ENCODE measurements at places on chromosomes 11 and 22.

GRCh38 chr22:44693145-44693544 is 8.9 kb upstream of the PRR5 start:
- DNase-seq = no peak

DNA sequence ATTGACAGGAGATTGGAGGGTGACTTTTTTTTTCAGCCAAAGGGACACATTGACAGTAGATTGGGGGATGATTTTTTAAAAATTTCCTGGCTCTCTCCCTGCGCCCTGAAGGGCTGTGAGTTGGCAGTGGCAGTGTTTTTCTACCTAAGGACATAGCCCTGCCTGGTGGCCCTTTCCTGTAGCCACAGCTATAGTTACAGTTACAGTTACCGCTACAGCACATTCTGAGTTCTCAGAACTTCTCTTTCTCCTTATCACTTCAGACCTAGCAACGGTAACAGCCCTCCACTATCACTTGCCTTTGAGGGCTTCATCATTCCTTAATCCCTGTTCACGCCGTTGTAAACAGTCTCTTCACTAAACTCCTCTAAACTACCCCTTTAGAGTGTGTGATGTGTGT is 684 bp downstream of the MRGPRX2 start:
- DNase-seq = no peak

GRCh38 chr11:70876685-70877084 is 375.7 kb downstream of the SHANK2 start:
- DNase-seq = no peak

GRCh38 chr11:123696183-123696582 is 41.8 kb upstream of the SCN3B start:
- no peak for DNase-seq

GRCh38 chr11:62479631-62480201 is 60.9 kb downstream of the SCGB1A1 start:
- DNase-seq = no peak

GRCh38 chr11:134576721-134577171 is 164.7 kb upstream of the B3GAT1 start:
- DNase-seq = no peak

DNA sequence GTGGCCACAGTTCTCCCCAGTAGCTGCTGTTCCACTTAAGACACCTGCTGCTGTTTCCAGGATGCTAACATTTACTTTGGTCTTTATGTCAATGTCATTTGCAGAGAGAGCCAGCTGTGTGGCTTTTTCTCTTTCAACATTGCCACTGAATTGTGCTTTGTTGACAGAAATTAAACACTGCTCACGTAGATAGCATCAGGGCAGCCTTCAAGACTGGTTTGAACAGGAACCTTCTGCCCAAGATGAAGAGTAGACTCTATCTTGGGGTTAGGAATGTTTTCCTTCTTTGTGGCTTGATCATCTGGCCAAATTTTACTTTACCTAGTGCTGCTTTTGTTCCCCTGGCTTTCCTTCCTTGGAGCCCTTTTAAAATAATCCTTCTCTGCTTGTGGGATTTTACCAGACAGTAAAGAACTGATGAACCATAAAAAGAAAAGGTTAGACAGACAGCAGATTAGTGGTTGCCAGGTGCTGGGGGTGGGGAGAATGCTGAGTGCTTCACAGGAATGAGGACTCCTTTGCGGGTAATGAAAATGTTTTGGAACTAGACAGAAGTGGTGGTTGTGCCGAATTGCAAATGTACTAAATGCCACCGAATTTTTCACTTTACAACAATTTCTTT is 22.7 kb upstream of the XBP1 start:
- DNase-seq = no peak

- no peak for DNase-seq
Observed at GRCh38 chr11:2688381-2689231, 11.2 kb downstream of the KCNQ1OT1 start.

GRCh38 chr11:78350646-78351165 is 66.9 kb downstream of the GAB2 start:
- DNase-seq = no peak

GRCh38 chr11:94910779-94911178 is 62.6 kb downstream of the CWC15 start:
- DNase-seq = no peak

- no peak for DNase-seq
Observed at GRCh38 chr11:21615955-21616371, 576.9 kb upstream of the ANO5 start.

DNA sequence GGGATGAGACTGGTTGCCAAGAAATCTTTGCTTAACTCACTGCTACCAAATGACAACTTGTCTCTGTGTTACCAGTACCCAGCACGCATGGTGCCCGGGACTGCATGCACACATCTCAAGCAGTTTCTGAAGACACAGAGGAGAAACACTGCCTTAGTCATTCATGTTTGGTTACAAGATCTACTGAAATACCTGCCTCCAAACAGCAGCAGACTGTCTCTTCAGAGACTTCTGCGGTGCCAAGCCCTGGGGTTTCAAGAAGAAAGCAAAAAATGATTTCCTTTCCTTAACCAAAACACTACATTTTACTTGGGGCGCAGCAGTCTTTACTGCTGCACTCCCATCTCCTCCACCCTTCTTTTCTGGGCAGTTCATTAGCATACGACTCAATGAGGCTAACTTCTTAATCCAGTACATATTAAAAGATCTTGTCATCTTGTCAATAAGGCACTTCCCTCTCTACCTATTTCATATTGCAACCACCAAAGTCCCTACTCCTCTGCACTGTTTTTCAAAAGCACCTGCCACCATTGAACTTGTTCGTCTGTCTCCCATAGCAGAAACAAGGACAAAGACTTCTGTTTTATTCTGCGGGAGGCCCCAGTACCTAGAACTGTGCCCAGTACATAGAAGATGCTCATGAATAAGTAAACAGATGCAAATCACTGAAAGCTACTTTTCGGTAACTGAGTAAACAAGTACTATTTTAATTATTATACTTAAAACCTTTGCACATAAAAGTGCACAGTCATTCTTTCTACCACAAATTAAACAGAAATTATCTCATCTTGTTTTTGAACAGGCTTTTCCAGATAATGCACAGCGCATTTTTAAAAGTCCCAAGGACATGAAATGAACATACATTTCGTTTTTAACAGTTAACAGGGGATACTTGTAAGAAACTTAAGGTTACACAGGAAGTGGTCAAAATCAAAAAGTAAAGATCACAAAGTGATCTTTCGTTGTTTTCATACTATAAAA is 4.0 kb downstream of the NAP1L4 start:
- peak; percentile 50 for DNase-seq

- no peak for DNase-seq
Observed at GRCh38 chr11:46438211-46438610, 46.6 kb upstream of the CHRM4 start.

DNA sequence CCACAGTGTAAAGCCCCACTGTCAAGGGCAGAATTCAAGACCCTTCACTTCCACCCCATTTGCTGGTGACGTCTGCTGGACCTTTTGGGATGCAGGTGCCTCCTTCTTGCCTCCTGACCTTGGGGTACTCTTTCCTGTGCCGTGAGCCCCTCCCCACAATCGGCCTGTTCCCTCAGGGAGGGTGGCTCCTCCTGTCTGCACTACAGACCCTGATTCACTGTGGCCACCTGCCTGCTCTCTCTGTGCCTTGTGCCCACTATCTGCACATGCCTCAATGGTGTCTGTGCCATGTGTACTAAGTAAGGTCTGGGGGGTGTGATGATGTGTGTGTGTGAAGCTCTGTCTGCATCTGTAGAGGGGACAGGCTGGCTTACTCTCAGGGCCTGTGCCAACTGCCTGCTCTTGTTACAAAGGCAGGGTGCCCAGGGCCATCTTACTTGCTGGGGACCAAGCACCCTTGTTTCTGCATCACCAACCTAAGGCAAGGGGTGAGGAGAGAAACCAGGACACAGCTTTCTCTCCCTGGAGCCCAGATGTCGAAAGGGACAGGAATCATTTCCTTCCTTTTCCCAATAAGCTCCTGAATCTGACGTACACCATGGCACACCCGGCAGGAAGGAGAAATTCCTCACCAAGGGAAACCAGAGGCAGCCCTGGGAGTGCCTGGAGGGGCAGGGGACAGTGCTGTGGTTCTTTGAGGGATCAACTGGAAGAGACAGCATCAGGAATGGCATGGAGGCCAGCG is 3.7 kb downstream of the PPM1F start:
- DNase-seq = no peak

DNA sequence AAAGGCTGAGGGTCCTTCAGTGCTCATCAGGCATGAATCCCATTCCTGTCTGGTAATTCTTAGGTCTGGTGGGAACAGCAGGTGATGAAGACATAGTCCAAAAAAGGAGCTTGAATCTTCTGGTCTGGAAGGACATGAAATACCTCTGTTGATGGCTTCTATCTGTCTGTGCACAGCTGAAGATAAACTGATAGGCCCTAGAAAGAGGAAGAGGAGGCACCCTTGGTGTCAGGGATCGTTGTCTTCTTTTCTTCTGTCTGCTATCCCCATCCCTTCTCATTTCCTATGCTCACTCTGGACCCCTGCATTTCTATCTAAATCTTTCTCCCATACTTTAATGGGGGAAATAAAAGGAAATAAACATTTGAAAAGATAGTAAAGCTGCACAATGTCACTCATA is 9.4 kb downstream of the AGBL2 start:
- no peak for DNase-seq

- no peak for DNase-seq
Observed at GRCh38 chr11:93063086-93063485, 93.6 kb downstream of the MTNR1B start.

DNA sequence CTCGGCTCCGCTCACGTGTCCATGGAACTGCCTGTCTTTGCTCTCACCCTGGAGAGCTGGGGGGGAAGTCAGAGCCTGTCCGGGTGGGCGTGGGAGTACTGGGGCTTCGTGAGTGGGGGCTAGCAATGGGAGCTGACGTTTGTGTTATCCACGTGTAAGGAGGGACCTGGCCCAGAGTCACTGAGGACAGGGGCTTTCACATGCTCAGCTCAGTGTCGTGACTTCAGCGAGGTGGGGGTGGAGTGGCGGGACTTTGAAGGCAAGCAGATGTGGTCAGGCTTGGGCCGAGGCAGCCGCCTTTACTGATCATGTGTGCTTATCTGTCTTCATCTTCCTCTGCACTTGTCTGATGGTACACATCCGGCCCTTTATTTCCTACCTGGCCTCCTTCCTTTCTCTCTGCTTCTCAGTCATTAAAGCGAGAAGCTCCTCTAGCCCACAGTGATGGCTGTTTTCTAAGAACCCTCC is 113.1 kb upstream of the NNMT start:
- peak; percentile 55 for DNase-seq

DNA sequence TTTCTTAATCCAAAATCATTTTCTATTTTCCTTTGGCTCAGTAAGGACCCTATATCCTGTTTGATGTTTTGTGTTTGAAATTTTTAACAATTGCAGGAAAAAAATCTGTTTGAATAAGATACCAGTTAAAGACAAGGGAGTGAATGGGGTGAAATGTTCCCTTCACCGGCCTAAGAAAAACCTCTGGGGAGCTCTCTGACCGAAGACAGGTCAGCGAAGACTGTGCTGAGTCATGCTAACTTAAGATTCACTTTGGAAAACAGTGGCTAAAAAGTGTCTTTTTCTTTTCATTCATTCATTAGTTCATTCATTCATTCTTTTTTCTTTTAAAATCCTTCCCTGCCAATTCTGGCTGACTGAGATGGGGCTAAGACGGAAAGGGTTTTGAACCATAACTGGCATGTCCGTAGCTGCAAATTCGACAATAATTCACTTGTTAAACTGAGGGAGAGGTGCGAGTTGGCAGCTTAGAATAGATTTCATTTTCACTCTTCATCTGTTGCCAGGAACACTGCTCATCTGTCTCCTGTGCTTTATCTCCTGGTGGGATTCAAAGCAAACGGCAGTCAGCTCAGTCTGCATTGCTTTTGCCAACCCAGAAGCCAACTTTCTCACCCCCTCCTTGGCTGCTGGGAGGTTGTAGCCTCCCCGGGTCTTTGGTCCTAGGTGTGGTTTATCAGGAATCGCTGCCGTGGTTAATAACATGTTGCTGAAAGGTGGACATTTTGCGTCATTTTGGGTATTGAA is 434.0 kb upstream of the LARGE1 start:
- no peak for DNase-seq

DNA sequence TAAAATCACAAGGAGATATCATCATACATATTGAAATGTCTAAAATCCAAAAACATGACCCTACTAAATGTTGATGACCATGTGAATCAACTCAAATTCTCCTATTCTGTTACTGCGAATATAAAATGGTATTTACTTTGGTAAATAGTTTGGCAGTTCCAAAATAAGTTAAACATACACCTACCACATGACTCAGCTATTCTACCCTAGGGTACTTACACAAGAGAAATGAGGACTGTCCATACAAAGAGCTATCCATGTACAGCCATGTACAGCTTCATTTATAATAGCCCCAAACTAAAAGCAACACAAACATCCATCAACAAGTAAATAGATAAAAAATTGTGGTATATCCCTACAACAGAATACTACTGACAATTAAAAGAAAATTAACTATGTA is 346.1 kb upstream of the TENM4 start:
- DNase-seq = no peak

GRCh38 chr22:30459181-30460052 is 12.4 kb downstream of the SEC14L3 start:
- DNase-seq = no peak

DNA sequence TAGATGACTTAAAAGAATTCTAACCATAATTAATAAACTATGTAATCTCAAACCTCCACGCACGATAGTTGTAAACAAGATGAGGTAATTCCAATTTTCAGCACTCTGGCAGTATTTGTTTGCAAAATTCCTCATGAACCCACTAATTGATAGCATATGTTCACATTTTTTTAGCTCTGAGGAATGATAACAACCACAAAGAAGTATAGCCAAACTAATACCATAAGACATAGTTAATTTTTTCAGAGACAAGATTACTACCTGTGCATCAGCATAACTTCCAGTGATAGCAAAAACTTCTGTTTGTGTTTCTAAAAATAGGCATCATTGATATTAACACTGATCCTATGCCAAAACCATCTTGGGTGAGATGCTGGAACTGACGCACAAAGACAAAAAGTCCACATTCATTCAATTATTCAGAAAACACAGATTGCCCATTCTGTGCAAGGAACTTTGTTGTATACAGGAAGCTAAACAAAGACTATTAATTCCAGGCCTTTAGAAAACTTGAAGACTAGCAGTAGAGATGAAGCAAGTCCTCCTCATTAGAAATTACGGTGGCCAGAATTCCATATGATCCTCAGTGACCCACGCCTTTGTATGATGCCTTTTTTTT is 57.7 kb downstream of the PDGFD start:
- DNase-seq = no peak

GRCh38 chr11:124190298-124191139 is 7.4 kb downstream of the OR10D3 start:
- DNase-seq = no peak

- DNase-seq = peak; percentile 26
Observed at GRCh38 chr11:57903441-57904123, 120.1 kb upstream of the OR9Q1 start.

DNA sequence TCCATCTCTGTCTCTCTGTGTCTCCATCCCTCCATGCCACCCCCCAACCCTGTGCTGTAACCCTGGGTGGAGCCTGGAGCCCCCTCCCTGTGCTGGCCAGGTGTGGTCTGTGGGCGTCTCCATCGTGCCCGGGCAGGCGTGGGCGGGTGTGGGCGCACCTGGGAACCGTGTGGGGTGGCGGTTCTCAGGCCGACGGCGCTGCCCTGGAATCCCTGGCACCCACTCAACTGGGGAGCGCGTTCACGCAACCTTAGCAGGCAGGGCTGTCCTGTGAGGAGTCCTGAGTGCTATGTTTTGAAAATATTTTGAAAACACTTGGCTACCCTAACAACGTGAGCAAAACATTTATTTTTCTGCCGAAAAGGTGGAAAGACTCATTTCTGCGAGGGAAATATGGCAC is 4.7 kb downstream of the TNNT3 start:
- DNase-seq = no peak

- DNase-seq = no peak
Observed at GRCh38 chr11:111399187-111400031, 20.3 kb upstream of the POU2AF1 start.

GRCh38 chr11:86669424-86669823 is 3.0 kb downstream of the ME3 start:
- DNase-seq = no peak
